Endothelial cell of umbilical vein (primary cell): ENCODE measurements at places on chromosomes 1 and 21. TPM values are rescaled to one million over a fixed set of nuclear protein-coding genes. Genes with fewer than 3 reads are reported as not detected.

- peak; percentile 44 for DNase-seq
Measured at GRCh38 chr1:200302192-200302920, 107.5 kb downstream of the ZNF281 start.

- no peak for DNase-seq
Measured at GRCh38 chr1:186207391-186208085, 167.5 kb downstream of the TPR start.

DNA sequence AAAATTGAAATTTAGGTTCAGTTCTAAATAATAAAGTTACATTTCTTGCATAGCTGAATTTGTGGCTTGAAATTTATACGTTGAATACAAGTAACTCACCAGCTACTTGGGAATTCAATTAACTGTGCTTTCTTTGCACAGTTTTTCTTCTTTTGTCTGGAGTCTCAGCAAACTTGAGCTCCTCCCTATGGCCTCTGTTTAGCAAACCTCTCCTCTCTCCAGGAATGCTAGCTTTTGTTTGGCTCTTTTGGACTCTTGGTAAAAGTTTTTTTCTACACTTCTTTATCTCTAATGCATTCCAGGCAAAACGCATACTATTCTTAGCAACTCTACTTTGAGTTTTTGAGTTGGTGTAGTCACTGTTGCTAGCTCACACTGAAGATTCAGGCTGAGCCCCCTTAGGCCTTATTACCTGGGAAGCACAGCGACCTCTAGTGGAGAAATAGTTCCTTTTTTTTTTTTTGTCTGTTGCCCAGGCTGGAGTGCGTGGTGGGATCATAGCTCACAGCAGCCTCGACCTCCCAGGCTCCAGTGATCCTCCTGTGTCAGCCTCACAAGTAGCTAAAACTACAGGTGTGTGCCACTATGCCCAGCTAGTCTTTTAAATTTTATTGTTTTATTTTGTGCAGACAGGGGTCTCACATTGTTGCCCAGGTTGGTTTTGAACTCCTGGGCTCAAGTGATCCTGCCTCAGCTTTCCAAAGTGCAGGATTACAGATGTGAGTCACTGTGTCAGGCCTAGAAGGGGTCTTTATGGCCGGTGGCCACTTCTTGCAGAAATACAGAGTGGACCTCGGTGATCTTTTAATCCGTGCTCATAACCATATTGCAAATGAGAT lies 61.7 kb downstream of the CASQ2 start:
- peak; percentile 39 for DNase-seq

DNA sequence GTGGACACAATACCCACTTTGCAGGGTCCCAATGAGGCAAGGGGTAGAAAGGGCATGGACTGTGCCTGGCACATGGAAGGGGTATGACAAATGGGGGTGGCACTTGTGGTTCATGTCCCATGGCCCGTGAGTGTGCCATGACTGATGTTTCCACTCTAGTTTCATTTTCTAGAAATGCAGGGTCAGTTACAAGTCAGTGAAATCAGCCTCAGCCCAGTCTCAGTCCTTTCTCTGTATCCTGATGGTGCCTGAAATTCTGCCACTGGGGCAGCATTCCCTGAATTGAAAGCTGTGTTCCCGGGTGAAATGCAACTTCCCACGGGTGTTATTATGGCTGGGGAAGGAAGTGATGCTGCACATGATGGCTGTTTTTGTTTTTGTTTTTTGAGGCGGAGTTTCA lies 110.8 kb upstream of the ZBTB40 start:
- no peak for DNase-seq

DNA sequence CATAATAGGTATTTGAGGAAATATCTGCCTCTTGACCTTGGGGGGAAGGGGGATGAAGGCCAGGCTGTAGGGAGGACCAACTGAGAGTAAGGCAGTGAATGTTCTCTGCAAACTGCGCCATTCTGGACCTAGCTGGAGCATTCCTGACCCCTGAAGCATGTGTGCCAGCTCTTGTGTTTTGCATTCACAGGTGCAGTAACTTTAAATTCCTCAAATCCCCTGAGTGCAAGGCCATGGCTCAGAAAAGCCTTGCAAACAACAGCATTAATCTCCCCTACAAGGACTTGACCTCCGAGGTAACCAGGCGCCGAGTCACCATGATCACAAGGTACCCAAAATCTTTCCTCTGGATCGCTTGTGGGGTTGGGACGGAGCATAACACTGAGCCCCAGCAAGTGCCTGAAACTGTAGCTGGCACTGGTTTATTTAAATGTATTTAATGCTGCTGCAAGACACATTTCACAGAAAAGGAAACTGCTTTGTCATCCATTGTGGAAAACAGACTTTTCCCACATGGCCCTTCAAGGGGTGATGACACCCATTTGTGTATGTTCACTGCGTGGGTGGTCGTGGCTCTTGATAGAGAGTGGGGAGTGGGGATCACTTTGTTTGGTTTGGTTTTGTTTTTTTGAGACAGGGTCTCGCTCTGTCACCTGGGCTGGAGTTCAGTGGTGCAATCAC lies 1.7 kb downstream of the MYOCOS start:
- no peak for DNase-seq

The HMGCL gene
- 26.2 and 30.0 TPM in 2 replicates for polyA plus RNA-seq

DNA sequence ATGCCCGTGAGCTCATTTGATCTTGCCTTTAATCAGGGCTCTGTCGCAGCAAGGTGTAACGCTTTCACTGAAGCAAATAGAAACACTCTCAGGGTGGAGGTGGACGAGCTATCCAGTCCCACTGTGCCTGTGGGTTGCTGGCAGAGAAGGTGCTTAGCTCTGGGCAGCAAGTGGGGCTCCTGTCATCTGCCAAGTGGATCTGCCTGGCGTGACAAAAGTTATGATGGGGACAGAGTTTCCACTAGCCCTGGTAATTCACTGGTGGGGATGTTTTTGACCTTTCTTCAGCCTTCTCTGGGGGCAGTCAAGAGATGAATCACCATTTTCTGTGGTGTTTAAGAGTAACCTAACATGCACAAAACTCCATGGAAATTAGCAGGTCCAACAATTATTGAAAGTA lies 71.3 kb upstream of the EDEM3 start:
- DNase-seq = no peak

The ZYG11A gene
- 0.35 and 0.40 TPM in 2 replicates for polyA plus RNA-seq

The FCGR3A gene
- not detected in 2 replicates for polyA plus RNA-seq

DNA sequence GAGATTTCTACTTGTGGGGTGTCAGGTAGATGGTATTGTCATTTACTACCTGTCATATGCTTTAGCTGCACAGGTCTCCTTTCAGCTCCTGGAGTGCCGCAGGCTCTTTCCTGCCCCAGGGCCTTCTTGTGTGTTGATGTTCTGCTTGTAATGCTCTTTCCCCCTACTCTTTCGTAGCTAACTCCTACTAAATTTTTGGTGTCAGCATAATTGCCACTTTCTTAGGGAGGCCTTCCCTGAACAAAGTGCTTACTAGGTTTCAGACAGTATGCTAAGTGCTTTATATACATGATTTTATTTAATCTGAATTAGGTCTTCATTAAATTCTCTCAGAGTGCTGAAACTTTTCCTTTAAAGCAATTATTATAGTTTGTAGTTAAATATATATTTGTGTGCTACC lies 4.8 kb upstream of the THEM4 start:
- no peak for DNase-seq

The SLC1A7 gene
- not detected in 2 replicates for polyA plus RNA-seq

The ZNF496 gene
- polyA plus RNA-seq = 22.4 and 23.6 TPM in 2 replicates

GRCh38 chr1:170239445-170239844 lies 93.7 kb downstream of the NTMT2 start:
- DNase-seq = no peak

DNA sequence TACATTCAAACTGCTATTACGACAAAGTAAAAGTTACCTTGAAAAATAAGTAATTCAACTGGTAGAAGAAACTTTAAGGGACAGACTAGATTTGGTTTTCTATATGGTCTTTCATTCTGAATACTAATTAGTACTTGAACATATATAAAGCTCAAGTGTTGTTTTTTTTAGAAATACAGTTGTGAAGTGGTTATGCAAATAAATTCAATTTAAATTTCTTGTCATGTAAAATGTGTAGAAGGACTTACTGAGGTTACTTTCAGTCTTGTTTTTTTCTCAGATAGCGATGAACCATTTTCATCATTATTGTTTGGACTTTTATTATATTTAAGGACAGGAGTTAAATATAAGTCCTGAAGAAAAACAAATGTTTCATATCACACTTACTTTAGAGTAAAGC lies 24.4 kb downstream of the HS2ST1 start:
- DNase-seq = no peak

DNA sequence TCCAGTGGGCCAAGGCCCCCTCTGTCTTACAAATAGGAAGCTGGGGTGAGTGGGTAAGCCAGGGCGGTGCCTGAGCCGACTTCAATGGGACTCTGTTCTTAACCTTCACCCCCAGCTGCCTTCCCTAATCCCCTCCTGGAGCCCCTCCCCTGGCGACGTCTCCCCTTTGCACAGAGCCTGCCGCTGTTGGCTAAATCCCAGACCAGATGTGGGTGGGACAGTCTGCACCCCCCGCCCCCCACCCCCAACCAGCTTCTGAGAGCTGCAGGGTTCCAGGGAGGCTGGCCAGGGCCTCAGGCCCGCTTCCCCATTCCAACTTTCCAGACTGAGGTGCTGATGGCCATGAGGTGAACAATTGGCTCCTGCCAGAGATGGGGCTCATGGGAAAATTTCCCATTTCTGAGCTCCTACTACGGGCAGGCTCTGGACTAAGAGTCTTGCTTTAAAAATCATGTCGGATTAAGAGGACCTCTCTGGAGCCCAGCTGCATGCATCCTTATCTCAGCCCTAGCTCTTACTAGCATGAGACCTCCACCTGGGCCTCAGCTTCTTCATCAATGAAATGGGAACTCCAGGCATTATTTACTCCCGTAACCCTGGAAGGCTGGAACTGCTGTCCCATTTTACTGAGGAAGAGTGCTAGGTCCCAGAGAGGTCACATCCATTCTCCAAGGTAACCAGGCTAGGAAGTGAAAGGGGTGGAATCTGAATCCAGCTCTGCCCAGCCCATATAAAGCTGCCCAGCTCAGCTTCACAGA lies 6.4 kb downstream of the COL8A2 start:
- DNase-seq = no peak

The CD1E gene
- polyA plus RNA-seq = not detected in 2 replicates

The TMCC2 gene
- 2.0 TPM in 2 replicates for polyA plus RNA-seq

The AGMAT gene
- polyA plus RNA-seq = 0.22 and 0.39 TPM in 2 replicates

GRCh38 chr1:182281541-182281940 lies 110.0 kb downstream of the GLUL start:
- DNase-seq = no peak

The CLCNKB gene
- polyA plus RNA-seq = 0.18 and 0.40 TPM in 2 replicates

GRCh38 chr1:151728151-151729054 lies 7.1 kb downstream of the RIIAD1 start:
- DNase-seq = no peak

The NBPF3 gene
- 2.7 and 3.3 TPM in 2 replicates for polyA plus RNA-seq

DNA sequence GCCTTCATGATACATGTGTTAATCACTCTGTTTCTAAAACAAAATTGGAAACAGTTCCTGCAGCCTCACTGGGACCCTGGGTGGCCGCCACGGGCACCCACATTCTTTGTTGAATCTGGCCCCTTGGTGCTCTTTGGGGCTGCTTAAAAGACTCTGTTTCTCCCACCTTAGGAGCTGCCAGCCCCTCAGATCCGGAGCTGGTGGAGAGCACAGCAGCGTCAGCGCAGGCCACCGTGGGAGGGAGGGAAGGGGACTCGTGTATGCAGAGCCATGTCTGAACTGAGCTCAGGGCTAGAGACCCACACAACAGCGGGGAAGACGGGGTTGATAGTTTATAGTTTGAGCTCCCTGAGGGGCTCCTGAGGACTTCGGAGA lies 121.2 kb downstream of the CNIH3 start:
- DNase-seq = no peak

The F13B gene
- polyA plus RNA-seq = not detected in 2 replicates

DNA sequence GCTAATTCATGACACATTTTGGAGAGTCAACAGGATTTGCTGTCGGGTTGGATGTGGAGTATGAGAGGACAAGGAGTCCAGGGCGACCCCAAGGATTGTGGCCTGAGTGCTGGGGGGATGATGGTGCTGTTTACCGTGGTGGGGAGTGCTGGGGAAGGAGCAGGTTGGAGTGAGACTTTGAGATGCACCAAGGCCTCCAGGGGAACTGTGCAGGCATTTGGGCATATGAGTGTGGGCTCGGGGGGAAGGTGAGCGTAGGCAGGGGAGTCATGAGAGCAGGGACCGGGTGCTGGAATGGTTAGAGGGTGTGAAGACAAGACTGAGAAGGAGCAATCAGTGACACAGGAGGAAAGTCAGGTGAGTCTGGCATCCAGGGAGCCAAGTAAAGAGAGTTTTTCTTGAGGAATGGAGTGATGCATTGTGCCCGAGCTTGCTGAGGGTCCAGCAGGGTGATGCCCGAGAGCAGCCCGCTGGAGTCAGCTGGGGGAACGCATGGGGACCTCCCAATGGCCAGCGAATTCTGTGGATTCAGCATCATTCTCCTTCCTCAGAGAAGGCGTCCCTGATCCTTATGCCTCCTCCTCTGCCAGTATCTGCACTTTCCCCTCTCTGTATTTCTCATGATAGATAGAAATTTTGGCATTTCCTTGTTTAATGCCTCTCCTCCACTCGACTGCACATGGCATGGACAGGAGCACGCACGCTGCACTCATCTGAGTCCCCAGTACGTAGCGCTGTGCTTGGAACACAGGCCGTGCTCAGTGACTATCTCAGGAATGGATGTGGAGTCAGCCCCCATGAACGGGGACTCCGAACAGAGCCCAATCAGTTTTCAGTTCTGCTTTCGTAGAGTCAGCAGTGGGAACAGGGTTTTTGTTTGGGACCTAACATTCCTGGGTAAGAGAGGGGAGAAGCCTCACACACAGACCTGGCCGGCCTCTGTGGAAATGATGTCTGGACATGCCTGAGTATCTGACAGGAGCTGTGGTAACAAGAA lies 52.1 kb upstream of the ETV3 start:
- DNase-seq = no peak

The ICOSLG gene
- 0.91 and 1.7 TPM in 2 replicates for polyA plus RNA-seq

GRCh38 chr1:218933513-218933912 lies 240.2 kb upstream of the LYPLAL1 start:
- no peak for DNase-seq

The RIMS3 gene
- polyA plus RNA-seq = 0.08 and 0.14 TPM in 2 replicates

GRCh38 chr1:233607252-233608119 lies 6.4 kb upstream of the KCNK1 start:
- no peak for DNase-seq

The TMEM82 gene
- not detected in 2 replicates for polyA plus RNA-seq

The SLC45A3 gene
- 15.1 and 15.5 TPM in 2 replicates for polyA plus RNA-seq

The OR2L8 gene
- not detected in 2 replicates for polyA plus RNA-seq

- DNase-seq = no peak
Measured at GRCh38 chr1:241688940-241689368, 36.9 kb downstream of the WDR64 start.

DNA sequence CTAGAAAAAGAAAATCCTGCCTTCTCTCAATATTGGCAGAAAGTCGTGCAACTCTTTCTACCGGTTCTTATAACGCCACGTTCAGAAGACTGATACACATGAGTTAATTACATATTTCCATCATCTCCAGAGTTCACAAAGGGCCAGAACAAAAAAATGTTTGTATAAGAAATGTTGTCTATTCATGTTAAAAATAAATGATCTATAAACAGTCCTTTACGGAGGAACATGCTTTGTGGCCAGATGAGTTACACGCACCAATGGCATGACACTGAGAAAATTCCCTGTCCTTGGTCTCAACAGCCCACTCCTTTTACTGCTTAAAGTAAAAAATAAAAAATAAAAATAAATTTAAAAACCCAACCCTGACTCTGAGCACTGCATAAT lies 29.5 kb downstream of the C2CD2 start:
- DNase-seq = no peak

- no peak for DNase-seq
Measured at GRCh38 chr1:154476791-154477190, 25.2 kb upstream of the TDRD10 start.

- peak; percentile 25 for DNase-seq
Measured at GRCh38 chr1:115112496-115113375, 23.4 kb upstream of the TSPAN2 start.
